ENCODE measurements at places on chromosomes 12 and 14. TPM values are rescaled to one million over a fixed set of nuclear protein-coding genes. Genes with fewer than 3 reads are reported as not detected.

DNA sequence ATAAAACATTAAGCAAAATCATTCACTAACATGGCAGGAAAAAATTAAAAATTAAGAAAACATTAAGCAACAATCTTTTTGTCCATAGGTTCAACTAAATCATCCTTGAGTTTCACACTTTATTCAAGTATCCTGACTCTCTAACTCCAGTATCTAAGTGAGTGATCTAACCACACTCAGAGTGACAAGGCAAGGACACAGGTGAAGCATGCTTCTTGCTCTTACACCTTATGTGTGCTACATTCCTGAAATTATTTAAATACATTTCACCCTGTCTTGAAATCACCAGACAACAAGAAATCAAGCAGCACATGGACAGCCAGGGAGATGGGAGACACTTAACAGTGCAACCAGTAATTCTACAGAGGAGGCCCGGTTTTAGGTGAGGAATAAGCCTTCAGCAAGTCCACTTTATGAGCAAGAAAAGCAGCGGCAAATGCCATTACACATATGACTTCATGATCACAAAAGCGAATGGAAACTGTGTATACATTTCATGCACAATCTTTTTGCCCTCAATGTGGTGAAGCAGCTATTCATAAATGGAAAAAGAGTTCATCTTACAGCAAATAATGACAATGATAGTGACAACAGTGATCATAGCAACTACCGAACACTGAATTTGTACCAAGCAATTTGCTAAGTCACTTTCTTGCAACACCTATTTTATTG is 37.4 kb downstream of the PHLDA1 start:
- DNase-seq, result no peak

DNA sequence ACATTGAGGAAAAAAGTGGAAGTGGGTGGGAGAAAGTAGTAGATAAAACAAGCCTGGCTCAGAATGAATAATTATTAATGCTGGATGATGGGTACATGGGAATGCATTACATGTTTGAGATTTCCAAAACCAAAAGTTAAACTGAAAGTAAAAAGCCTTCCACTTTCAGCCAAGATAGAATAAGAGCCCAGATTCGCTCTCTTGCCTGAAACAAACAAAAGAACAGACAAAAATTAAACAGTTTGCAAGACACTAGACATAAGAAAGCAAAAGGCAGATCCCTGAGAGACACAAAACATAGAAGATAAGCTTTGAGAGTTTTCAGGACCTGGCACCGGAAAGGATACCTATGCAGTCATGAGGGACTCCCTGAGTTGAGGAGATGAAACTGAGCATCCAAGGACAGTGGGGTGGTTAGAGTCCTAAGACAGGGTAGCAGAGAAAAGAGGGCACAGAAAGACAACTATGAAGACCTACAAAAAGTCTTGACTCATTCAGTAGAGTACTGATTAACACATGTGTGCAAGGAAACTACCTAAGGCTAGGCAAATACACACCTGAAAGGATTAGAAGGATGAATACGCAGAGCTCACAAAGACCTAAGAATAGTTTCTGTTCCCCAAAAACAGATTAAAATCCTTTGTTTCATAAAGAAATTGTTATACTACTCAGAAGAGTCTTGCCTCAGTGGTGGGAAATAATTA is 54.1 kb downstream of the CEP83 start:
- no peak for DNase-seq

GRCh38 chr12:41485203-41485602 is 297.1 kb downstream of the PDZRN4 start:
- no peak for DNase-seq

DDX23 gene
- 96.2 TPM for total RNA-seq

PMCH gene
- total RNA-seq, result not detected

DNA sequence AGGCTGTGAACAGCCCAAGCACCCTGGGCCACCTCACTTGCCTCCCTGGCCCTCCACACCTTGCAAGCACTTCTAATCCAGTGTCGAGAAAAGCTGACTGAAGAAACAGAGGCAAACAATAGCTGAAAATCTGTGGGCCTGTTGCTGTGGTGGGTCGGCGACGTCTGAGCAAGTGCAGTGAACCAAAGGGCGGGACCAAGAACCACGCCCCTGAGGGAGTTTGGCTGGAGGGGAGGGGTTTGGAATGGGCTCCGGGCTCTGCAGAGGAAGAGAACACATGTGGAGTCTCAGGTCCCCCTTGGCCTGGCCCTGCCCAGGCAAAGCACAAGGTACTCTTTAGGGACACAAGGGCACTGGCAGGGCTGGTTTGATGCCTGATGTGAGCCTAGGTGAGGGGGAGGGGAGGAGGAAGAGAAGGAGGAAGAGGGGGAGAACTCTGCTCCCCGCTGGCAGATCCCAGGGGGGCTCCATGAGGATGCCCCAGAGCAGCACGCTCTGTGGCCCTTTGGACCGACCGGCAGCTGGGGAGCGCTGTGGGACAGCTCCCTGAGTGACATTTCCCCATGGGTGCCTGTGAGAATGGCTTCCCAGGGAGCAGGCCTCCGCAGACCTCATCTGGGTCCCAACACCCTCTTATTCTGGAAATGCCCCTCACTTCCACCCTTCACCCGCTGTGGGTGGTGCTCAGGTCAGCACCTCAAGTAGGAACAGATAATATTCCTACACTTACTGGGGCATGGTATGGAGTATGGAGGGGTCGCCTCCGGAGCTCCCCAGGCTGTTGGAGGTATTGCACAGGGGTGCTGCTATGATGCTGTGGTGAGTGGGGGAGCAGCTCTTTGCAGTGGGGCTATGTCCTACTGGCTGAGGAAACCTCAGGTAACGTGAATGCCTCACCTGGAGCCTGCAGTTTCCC is 85.5 kb downstream of the CPSF2 start:
- no peak for DNase-seq

Measured in endothelial cell (in vitro differentiated cells).